NCI-H526 (cell line): ENCODE measurements at places on chromosomes 2 and 18.

GRCh38 chr2:161580426-161580825, 43.8 kb upstream of the SLC4A10 start:
- no peak for DNase-seq

- no peak for DNase-seq
These were observed 13.6 kb downstream of the FHOD3 start for GRCh38 chr18:36311026-36311570.

- DNase-seq, result peak; percentile 30
These were observed 20.9 kb upstream of the TANK start for GRCh38 chr2:161139098-161139987.

GRCh38 chr18:22523481-22523880, 105.8 kb upstream of the CTAGE1 start:
- no peak for DNase-seq

DNA sequence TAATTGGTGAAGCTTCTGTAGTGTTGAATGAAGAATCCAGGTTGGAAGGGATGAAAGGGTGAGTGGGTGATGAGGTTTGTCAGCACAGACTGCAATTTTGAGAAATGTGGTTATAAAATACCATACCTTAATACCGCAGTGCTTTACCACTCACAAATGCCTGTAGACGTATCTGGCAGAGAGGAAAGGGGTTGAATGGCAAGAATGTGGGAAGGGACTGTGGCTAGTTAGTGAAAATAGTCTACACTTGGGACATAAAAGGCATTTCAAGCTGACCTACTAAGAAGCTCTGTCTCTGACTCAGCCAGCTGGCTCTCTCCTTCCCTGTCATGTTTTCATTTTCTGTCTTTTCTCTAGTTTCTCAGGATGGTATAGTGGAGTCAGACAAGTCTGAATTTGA, 25.1 kb downstream of the CDK15 start:
- DNase-seq, result no peak

DNA sequence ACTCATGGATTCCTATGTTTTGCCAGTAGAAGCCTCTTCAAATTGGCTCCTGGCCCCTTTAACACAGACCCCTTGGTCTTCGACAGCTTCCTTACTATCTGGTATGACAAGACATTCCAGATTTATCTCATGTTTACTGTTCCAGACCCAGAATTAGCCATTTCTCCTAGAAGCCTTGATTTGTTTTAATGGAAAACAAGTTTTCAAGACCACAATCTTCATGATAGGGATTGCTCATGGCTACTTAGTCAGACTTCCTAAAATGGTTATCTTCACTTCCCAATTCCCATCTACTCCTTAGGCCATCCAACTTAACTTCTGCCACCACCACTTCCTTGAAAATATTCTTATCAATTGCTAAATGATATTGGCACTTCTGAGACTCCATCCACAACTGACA, 63.2 kb downstream of the TTC32 start:
- no peak for DNase-seq

DNA sequence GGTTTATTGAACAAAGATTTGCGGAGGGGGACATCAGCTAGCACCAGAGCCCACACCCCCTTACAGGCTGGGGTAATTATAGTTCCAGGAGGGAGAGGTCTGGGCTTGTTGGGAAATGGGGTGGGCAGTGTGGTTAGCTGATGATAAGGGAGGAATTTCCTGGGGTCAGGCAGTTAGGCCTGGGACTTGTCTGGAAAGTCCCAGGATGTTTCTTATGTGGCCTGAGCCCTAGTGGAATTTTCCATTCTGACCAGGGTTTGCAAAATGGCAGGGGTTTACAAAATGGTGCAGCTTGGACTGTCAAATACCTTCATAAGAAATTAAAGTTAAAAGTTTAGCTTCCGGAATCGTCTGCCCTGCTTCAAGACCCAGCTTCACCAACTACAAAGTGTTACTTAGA, 199.1 kb downstream of the FBXO15 start:
- no peak for DNase-seq

- no peak for DNase-seq
These were observed 133.6 kb downstream of the SP3 start for GRCh38 chr2:173831312-173832229.

DNA sequence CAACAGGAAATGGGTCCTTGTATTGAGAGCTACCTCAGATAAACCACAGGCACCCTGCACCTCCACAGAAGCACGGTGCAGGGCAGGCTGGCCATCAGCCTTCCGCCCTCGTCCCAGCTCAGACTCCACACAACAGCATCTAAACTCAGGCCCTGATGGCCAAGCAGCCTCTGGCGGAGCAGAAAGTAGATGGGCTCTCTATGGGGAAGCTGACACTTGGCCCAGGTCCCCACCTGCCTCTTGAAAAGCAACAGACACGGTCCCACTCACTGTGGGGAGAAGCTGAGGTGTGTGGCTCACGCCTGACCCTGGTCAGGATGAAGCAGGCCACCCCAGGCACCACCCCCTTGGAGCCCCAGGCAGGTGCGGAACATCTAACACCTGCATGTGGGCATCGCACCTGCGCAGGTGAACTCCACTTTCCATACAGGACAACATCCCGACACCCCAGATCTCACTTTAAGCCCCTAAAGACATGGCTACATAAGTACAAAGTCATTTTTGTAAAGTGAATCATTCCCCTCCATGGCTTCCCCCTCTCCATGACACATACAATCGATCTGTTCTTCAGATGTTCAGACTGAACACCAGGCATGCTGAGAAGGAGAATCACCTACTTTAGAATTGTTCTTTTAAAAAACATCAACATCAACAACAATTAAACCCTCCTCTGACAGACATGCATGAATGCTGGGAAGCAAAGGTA, 208.4 kb downstream of the ZBTB7C start:
- DNase-seq, result no peak

- DNase-seq, result no peak
These were observed 18.0 kb downstream of the TGOLN2 start for GRCh38 chr2:85309699-85310321.

GRCh38 chr2:141930803-141931202, 200.0 kb downstream of the LRP1B start:
- DNase-seq, result no peak

- DNase-seq, result no peak
These were observed 62.0 kb downstream of the CCNT2 start for GRCh38 chr2:134980639-134981038.

- DNase-seq, result no peak
These were observed 1481.6 kb upstream of the PIK3C3 start for GRCh38 chr18:40473221-40474029.

- DNase-seq, result peak; percentile 50
These were observed 4.6 kb downstream of the TGIF1 start for GRCh38 chr18:3454365-3455089.

GRCh38 chr18:62368100-62368499, 43.0 kb downstream of the TNFRSF11A start:
- DNase-seq, result no peak

DNA sequence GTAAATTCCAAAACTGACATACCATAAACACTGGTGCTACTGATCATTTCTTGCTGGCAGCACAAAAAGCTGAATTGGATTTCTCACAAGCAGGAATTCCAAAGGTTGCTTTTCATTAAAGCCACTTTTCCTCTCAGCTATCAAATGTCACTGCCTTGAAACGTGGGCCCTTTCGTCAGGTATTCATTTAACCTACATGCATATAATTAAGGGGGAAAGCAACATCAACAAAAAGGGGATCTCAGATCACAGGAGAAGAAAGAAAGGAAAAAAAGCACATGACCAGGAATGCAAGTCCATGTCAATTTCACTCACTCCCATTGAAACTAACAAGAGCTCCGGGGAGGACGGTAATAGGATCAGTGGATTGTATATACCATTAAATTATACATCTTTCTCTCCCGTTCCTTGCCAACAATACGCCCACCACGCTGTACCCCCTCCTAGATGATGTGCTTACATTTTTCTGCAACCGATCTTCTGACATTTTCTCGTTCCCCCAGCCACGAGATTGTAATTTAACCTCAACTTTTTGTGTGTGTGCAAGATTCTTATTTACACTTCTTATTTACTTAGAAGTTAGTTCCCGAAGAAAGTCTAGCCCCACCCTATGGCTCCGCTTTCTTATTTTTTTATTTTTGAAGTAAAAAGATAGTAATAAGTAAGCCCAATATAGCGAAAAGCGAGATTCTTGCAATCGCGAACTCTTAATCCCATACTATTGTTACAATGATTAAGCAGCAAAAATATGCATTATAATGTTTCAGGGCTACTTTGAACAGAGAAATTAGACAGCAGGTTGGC, 725 bp downstream of the FIGN start:
- peak; percentile 11 for DNase-seq

DNA sequence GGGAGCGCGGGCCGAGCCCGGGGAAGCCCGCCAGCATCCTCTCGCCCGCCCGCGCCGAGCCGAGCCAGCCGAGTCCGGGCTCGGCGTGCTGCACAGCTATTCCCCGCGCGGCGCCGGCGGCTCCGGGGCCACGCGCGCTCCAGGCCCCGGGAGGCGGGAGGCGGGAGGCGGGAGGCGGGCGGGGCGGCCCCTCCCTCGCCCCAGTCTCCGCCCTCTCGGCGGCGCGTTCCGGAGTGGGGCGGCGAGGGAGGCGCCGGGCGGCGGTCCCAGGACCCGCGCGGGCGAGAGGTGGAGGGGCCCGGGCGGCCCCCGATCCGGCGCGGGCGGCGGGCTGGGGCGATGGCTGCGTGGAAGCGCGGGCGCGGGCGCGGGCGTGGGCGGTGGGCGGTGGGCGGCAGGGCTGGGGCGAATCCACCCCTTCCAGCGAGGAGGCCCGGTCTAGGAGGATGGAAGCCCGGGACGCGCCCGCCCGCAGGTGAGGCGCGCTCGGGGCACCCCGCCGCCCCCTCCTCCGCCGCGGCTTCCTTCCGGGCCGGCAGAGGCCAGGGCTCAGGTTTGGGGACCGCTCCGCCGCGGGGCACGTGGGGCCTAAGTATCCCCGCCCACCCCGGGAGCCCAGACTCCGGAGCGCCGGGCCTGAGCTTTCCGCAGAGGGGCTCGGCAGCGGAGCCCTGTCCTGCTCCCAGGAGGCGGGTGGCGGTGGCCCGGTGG, at the start of gene ADCY3:
Gene ADCY3 (minus strand): TSS at position 140 of the 711 bp plus-strand sequence. CDS start 1,250 bp downstream, outside the sequence.
- peak; percentile 81 for DNase-seq

GRCh38 chr18:7766817-7767216, 199.7 kb downstream of the PTPRM start:
- DNase-seq, result no peak

- DNase-seq, result no peak
These were observed 99.0 kb downstream of the SP3 start for GRCh38 chr2:173865971-173866873.

- DNase-seq, result no peak
These were observed 245.7 kb upstream of the RND3 start for GRCh38 chr2:150733051-150733618.

DNA sequence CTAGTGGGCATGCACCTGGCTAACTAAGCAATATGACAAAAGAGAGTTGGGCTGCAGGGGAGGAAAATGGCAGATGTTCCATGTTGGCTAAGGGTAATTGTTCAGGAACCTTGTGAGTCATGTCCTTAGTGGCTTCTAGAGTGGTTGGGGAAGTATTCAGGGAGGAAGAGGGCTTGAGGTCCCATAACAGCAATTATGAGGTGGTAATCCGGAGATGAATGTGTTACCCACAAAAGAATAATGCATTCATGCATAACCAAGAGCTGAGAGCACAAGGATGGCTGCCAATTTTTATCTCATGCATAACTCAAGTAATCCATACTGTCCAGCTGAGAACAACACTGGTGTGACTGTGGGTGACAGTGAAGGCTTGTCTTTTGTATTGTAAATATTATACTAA, 42.9 kb downstream of the TMEFF2 start:
- DNase-seq, result no peak

- DNase-seq, result no peak
These were observed 218.5 kb downstream of the TRIB2 start for GRCh38 chr2:12935222-12935621.

- no peak for DNase-seq
These were observed 25.6 kb downstream of the KLHL29 start for GRCh38 chr2:23410596-23410995.

- no peak for DNase-seq
These were observed 39.4 kb upstream of the RND3 start for GRCh38 chr2:150526827-150527226.

- DNase-seq, result no peak
These were observed 621.3 kb downstream of the XIRP2 start for GRCh38 chr2:167509586-167509985.

DNA sequence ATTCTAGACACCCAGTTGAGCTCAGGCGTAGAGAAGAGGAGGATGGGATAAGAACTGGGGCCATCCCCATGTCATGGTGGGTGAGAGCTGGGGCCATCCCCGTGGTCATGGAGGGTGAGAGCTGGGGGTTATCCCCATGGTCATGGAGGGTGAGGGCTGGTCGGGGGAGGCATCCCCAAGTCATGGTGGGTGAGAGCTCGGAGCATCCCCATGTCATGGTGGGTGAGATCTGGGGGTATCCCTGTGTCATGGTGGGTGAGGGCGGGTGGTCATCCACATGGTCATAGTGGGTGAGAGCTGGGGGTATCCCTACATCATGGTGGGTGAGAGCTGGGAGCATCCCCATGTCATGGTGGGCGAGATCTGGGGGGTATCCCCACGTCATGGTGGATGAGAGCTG, 52.5 kb downstream of the IL1RL2 start:
- DNase-seq, result no peak

DNA sequence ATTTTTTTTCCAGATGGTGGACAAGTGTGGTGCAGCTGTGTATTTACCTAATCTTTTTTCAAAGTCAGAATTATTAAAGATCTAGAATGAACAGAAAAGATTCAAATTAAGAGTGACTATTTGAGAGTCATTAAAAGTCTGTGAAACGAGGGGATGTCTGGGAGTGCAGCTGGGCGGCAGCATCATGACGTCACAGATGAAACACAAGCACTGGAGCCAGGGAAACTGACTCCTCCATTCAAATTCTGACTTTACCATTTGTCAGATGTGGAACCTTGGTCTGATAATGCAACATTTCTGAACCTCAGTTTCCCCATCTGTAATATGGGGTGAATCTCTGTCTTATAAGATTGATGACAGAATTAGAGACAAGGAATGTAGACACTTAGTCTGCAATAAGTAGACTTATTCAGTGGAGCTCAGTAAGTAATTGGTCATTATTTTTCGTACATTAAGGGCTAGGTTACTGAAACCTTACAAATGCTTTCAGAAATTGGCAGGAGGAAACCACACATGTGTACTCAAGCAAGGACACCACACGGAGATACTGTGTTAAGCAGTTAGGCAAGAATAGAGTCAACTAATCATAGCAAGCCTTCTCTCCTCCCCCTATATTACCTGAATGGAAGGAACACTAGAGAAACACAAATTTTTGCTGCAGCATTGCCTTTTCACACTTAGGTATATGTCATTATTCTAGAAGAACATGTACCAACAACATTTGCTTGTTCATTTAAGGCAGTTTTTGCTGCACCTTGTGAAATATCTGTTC, 27.8 kb upstream of the CXXC1 start:
- DNase-seq, result no peak

- no peak for DNase-seq
These were observed 225.9 kb downstream of the NEDD4L start for GRCh38 chr18:58269931-58270330.

DNA sequence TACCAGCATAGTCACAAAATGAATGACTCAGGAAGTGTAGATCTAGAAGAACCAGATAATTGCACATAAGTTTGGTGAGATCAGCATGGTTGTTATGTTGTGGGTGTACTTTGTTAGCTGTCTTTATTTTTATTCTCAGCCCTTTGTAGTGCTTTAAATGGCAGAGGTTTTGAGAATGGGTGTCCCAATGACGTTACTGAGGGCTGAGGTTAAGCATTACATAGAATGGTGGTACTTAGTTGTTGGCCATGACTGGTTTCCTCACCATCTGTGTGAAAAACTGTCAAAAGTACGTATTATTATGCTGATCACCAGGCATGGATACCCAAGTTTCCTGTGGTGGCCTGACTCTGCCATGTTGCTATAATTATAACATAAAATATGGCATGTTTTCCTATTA, 165.8 kb downstream of the UBE2E3 start:
- DNase-seq, result no peak

GRCh38 chr2:161839926-161840325, 215.7 kb downstream of the SLC4A10 start:
- no peak for DNase-seq
